ENCODE measurements at places on chromosomes 5 and 9.
A peak's percentile ranks its signal among the peaks of the same experiment; 100 is the strongest.

GRCh38 chr9:96232539-96233241, 69.3 kb downstream of the HSD17B3 start:
- DNase-seq: peak; percentile 66

- DNase-seq: no peak
Observed at GRCh38 chr9:74036549-74037231, 460.4 kb upstream of the RORB start.

GRCh38 chr5:78515670-78516069, 132.9 kb downstream of the LHFPL2 start:
- no peak for DNase-seq

- DNase-seq: no peak
Observed at GRCh38 chr5:87120518-87121303, 147.0 kb upstream of the RASA1 start.

GRCh38 chr9:121780177-121781040, 129.0 kb downstream of the DAB2IP start:
- no peak for DNase-seq

DNA sequence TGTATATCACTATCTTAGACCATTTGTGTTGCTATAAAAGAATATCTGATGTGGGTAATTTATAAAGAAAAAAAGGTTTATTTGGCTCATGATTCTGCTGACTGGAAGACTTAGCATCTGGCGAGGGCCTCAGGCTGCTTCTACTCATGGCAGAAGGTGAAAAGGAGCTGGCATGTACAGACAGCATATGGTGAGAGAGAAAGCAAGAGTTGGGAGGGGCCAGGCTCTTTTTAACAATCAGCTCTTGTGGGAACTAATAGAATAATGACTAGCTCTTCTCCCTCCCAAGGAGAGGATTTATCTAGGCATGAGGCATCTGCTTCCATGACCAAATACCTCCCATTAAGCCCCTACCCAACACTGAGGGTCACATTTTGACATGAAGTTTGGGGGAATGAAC, 130.2 kb upstream of the SV2C start:
- DNase-seq: no peak

DNA sequence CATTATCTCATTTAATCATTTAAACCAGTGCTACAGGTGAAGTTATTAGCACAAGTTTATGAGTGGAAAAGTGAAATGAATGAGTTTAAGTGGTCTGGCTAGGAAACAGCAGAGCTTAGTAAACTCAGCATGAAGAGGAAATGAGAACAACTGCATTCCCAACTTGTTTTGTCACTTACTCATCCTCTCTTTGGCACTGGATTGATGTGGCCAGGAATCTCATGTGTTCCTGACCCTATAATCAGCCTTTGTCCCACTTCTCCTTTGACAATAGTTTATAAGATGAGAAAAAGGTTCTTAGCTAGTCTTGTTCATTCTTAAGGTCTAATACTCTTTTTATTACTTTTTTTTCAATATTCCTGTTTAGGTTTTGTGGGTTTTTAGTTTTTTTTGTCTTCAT, 559.2 kb upstream of the TLE4 start:
- DNase-seq: no peak

DNA sequence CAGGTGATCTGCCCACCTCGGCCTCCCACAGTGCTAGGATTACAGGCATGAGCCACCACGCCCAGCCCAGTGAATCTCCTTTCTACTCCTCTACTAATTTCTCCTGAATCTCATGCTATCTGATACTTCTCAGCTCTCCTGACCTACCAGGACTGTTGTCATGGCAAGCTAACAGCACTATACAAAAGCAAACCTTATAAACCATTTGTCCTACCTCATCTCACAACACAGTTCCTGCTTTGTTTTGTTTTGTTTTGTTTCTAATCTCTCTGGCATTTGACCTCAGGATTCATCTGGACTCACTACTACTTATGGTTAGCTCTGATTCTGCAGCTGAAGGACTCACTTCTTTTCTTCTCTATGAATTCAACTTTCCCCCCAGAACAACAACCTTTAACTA, 734.8 kb downstream of the TLE1 start:
- no peak for DNase-seq

DNA sequence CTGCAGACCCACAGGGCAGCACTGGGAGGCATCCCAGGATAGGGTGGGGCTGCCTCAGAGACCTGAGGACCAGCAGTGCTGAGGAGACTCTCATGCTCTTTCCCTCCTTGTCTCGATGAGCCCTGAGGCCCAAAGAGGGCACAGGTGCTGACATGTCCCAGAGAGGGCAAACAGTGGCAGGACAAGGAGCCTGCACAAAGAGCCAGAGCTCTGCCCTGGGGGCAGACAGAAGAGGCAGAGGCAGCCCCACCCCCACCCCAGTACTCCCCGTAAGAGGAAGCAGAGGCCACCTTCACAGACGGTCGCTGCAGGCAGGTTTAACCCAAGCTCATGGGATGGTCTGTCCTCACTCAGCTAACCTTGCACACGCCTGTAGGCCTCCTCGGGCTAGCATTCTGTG, 29.4 kb upstream of the TTLL11 start:
- no peak for DNase-seq

DNA sequence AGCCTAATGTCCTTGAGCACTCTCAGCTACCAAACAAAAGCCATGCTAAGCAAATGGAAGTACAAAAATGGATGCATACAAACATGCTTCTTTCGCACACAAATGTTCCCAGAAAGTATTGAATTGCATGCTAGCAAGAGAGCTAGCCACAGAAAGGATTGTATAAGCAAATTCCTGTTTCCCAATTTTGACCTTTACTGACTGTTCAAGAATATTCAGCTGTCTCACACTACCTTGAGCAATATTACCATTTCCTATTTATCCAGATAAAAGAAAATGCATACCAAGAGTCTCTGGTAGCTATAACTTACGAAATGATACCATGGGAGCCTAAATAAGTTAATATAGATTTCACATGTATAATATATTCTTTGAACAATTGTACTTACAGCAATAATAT, 264.6 kb downstream of the TMEM167A start:
- DNase-seq: no peak
